Right renal pelvis (tissue), 4 donors: ENCODE measurements at places on chromosomes 6 and 20.

GRCh38 chr20:25402583-25402982 lies 4.9 kb upstream of the GINS1 start:
- no peak for DNase-seq

DNA sequence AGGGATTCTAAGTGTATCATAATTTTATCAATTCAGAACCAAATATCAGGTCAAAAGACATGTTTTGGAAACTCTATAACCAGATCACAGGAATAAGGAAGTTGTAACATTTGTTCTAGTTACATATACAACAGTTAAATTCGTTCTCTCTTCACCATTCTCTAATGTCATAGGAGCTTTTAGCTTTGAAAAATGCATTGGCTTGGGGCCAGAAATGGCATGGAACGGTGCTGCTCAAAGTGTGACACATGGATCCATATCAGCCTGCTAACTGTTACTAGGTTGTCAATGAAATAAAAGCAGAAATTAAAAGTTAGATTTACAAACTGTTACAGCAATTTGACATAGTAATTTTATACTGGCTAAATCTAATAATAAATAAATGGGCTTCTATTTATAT lies 120.3 kb downstream of the LCA5 start:
- no peak for DNase-seq

DNA sequence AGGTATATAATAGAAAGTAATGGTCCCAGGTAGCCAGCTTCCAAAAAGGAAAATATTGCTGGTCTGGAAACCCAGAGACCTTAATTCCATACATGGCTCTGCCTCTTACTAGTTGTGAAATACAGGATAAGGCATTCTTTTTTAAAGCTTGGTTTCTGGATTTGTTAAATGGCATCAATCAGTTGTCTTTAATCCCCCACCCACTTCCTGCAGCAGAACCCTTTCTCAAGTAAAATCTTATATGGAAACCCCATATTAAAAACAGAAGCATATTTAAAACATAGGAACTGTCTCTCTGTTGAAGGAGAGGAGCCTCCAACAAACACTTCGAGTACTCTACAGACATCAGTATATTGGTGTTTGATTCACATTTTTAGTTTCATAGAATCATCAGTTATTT lies 6.2 kb upstream of the LCA5 start:
- DNase-seq = no peak

GRCh38 chr6:36716476-36717093 lies 19.0 kb downstream of the RAB44 start:
- no peak for DNase-seq

DNA sequence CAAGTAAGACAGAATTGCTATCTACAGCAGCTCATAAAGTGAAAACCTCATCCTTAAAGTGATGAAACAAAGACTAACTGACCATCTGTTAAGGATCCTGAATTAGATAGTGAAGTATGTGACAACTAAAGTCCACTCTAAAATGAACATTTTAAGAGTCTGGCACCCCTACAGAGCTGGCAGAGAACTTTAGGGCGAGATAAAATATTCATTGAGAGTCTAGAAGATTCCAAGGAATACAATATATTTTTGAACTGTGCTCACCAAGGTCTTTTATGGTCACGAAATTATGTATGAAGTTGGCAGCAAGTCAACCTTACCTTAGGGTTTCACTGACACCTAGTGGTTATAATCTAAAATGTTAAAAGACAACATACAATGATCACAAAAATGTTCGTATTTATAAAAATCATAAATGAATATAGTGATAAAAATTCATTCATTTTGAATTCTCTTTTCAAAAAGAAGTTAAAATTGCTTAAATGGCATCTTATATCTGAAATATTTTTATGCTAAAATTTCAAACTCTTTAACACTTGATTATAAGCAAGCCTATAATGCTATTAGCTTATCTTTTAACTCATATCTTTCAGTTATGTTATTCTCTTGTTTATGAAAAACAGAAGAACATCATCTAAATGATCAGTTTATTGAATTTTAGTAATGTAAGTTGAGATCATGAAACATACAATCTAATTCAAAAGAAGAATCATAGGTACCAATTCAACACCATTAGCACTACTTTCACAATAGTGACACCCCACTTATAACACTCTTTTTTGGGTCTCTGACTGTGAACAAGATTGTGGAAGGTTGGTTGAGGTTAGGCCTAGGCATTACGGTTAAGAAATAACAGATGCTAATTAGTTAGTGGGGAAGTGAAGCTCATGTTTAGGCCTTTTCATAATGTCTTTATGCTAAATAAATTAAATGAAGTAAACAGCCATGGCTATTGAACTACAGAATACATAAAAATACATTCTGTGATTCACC lies 27.5 kb downstream of the RSPH3 start:
- DNase-seq = peak; percentile 35

DNA sequence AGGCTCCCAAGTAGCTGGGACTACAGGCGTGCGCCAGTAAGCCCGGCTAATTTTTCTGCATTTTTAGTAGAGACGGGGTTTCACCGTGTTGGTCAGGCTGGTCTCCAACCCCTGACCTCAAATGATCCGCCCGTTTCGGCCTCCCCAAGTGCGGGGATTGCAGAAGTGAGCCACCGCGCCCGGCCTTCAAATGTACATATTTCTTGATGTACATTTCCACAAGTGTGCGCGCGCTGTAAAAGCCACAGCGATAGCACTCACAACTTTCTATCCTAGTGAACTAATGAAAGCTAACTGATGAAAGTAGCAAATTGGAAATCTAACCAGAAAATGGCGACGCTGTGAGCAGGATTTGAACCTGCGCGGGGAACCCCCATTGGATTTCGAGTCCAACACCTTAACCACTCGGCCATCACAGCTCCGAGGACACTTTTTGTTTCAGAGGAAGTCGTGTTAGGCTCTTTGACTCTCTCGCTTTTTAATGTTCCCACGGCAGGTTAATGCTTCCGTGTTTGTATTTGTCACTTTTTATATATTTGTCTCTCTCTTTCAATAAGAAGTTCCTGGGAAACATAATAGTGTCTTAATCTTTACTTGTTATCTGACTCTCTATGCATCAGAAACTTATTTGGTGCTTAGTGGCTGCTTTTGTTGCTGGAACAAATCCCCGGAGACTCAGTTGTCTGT lies 199.4 kb upstream of the ZNF184 start:
- no peak for DNase-seq

GRCh38 chr6:21777846-21778245 lies 184.3 kb downstream of the SOX4 start:
- no peak for DNase-seq

GRCh38 chr6:27140999-27141528 lies 106.4 kb upstream of the PRSS16 start:
- DNase-seq = no peak

DNA sequence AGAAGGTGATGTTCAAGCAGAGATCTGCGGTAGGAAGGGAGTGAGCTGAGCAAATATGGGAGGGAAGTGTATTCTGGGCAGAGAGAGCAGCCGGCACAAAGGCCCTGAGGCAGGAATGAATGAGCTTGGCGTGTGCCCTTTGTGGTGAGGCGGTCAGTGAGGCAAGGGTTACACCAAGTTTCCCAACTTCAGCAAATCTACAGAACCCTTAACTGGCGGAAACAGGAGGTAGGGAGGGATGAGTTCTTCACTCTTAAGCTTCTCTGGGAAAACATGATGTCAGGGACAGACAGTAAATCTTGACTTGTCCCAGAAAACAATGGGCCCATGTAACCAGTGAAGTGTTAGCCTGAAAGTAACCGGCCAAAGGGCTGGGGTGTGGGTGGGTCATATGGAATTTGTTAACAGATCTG lies 97.1 kb upstream of the PTPN1 start:
- no peak for DNase-seq

DNA sequence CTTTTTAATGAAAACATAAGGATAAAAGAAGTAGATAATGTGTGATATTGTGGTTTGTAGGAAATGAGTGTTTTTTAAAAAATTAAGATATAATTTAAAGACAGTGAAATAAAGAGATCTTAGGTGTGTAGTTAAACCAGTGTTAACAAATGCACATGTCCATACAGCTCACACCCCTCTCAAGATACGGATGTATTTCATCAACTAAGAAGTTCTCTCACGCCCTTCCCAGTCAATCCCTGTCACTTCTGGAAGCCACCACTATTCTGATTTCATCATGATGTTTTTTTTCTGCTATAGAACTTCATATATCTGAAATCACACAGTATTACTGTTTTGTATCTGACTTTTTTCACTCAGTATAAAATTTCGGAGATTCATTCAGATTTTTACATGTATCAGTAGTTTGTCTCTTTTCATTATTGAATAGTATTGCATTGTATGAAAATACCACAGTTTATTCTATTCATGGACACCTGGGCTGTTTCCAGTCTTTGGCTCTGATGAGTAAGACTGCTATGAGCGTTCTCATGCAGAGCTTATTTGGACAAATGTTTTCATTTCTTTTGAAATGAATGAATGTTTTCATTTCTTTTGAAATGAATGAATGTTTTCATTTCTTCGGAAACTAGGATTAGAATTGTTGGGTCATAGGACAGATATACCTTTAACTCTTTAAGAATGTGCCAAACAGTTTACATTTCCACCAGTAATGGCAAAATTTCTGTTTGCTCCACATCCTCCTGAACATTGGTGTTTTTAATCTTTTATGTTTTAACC lies 49.7 kb upstream of the ELOVL5 start:
- DNase-seq = no peak

DNA sequence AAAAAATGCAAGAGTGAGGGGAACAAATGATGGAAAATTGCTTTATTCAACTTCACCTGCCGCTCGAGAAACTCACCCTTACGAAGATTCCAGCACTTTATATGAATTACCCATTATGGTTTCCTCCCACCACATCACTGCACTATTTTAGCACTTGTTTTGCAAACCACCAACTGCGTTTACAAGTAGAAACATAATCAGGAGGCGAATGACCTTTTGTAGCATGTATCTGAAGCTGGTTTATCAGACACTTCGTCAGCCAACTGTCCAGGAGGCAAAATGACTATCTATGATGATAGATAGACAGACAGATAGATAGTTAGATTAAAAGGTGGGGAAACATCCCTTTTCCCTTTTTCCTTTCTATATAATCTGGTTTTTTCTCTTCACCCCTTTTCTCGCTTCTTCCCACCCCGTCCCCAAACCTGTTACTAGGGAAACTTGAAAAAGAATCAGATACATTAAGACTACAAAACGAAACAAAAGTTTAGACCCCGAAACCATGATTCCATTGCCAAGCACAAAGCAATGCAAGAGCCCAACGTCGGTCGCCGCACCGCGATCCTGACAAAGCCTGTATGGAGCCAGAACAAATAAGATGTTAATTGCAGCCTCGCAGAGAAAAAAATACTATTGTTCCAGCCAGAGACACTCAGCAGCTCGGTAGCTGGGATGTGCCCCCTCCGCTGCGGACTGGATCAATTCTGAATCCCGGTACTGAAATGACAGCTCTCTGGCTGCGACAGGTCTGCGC lies 933 bp upstream of the ADGRB3 start:
- DNase-seq = no peak

GRCh38 chr20:36804425-36804824 lies 30.9 kb upstream of the DSN1 start:
- DNase-seq = no peak

DNA sequence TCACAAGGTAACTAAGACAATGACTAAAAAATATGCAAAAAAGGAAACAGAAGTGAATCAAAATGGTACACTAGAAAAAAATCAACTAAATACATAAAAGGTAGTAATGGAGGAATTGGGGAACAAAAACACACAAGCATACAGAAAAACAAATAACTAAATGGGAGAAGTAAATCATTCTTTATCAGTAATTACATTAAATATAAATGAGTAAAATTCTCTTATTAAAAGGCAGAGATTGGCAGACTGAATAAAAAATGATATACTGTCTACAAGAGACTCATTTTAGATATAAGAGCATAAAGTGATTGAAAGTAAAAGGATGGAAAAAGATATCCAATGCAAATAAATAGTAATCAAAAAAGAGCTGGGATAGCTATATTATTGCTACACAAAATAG lies 39.4 kb upstream of the VEGFA start:
- no peak for DNase-seq

- DNase-seq = no peak
Observed at GRCh38 chr6:57822896-57823358, 505.5 kb downstream of the PRIM2 start.

DNA sequence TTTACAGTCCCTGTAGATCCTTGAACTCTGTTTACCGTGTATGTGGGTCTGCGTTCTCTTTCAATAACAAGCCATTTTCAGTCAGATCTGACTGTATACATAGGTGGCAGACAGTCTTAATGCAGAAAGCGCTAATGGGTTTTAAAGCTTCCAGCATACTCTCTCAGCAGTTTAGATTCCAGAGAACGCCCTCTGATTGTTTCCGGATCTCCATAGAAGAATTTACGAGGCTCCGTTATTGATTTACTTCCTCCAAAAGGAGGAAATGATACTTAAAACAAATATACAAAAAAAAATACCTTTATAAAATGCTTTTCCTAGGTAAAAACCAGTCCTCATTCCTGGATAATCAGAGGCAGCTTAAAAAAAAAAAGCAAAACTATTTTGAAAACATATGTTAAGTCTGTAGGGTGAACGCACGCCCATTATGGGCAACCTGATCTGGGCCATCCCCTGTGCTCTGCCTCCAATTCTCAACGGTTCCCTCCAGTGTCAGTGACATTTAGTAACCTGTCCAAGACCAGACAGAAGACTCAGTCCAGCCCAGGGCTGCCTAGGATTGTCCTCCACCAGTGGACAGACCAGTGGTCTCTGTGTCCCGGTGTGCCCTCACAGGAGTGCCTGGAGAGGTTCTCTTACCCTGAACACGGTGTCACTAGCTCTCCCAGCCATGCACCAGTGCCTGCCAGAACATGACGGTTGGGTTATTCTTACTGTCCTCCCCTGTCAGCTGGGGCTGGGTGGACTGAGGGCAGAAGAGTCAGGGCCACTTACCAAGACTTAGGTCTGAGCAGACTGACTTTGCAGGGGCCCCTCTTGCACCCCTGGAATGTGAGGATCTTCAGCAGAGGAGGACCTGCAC lies 217.3 kb downstream of the ARID1B start:
- no peak for DNase-seq

GRCh38 chr6:123745895-123746294 lies 57.8 kb upstream of the NKAIN2 start:
- no peak for DNase-seq

GRCh38 chr20:24504331-24505285 lies 35.2 kb downstream of the SYNDIG1 start:
- no peak for DNase-seq

GRCh38 chr6:40754461-40755045 lies 167.4 kb upstream of the LRFN2 start:
- no peak for DNase-seq

DNA sequence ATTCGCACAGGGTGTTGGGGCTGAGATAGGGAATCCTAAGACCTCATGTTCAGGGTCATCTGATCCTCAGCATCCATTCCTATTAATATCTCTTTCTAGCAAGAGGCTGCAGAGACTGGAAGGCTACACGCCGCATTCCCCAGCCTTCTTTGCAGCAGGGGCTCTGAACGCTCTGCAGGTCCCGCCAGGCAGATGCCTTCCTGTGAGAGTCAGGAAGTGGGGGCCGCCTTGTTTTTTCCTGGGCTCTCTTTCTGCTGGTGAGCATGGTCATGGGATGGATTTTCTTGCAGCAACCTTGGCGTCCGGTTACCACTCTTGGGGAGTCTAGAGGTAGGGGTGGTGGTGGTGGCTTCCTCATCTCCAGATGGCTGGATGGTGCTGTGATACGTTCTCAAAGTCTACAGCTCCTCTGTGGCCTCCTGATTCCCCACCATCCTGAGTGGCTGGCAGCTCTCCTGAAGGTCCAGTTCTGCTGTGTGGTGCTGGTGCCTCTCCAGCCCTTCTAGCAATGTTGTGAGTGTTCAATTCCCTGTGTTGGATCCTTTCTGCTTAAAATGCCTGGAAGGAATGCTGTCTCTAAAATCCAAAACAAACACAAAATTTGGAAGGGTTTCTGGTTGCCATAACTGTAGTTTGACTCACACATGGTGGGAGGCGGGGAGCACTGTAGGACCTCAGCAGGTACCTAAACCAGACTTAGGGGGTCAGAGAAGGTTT lies 111.9 kb downstream of the CEBPB start:
- DNase-seq = no peak
